ENCODE measurements at places on chromosomes 2 and 18.
A peak's percentile ranks its signal among the peaks of the same experiment; 100 is the strongest.

- DNase-seq: no peak
These were observed 30.2 kb downstream of the DIS3L2 start for GRCh38 chr2:231991664-231992063.

- peak; percentile 29 for DNase-seq
These were observed 229.2 kb downstream of the LDLRAD4 start for GRCh38 chr18:13447621-13448334.

DNA sequence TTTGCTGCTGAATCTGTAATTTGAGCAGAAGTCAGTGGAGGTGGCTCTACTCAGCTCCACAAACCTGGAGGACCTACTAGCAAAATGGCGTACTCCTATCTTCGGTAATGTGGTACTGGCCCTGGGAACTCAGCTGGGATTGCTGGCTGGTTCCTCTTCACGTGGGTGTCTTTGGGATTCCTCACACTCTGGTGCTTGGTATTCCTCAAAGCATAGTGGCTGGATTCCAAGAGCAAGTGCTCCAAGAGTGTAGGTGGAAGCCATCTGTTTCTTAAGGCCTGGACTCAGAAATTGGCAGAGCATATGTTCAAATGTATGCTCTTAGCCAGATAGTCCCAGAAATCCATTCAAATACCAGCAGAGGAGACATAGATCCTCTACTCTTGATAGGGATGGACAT lies 281.9 kb upstream of the CDH7 start:
- DNase-seq: no peak

- no peak for DNase-seq
These were observed 19.6 kb downstream of the CHN1 start for GRCh38 chr2:174985614-174986013.

DNA sequence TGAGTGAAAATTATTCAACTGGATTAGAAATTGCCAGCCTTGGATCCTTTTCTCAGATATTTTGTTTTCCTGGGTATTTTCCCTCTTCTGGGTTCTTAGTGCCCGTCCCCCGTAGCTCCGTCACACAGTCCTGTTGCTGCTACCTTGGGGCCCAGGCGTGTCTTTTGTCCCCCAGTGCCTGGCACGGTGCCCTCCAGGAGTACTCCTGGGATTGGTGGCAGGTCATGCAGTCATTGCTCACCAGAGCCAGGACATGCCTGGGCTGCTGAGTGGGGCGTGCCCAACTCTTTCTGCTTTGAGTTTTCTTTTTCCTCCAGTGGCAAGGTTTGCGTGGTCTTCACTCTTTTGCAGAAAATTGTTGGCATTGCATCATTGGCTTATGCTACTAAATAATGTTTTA lies 275.2 kb downstream of the AGAP1 start:
- no peak for DNase-seq

DNA sequence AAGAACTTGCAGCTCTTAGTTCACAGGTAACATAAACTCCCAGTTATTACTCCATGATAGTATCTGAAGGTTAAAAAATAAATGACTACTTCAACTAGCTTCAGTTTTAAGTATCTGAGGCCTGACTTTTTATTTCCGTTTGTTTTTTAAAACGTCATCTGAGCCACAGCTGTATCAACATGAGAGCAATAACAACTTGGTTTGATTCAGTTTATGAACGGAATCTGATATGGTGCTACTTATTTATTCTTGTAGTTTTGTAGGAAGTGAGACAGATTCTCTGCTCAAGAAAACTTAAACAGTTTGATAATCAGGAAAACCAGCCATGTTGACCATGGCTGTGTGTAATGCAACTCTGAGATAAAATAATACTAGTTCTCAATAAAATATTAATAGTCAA lies 34.9 kb downstream of the NAB1 start:
- no peak for DNase-seq

GRCh38 chr2:173019755-173020154 lies 55.9 kb upstream of the MAP3K20 start:
- no peak for DNase-seq

GRCh38 chr2:3169106-3169870 lies 208.3 kb downstream of the EIPR1 start:
- DNase-seq: no peak

GRCh38 chr18:6222271-6222670 lies 192.4 kb downstream of the L3MBTL4 start:
- no peak for DNase-seq

Measured in SHP77 (cell line).